ENCODE measurements at places on chromosomes 7 and 10. TPM values are rescaled to one million over a fixed set of nuclear protein-coding genes. Genes with fewer than 3 reads are reported as not detected.

DNA sequence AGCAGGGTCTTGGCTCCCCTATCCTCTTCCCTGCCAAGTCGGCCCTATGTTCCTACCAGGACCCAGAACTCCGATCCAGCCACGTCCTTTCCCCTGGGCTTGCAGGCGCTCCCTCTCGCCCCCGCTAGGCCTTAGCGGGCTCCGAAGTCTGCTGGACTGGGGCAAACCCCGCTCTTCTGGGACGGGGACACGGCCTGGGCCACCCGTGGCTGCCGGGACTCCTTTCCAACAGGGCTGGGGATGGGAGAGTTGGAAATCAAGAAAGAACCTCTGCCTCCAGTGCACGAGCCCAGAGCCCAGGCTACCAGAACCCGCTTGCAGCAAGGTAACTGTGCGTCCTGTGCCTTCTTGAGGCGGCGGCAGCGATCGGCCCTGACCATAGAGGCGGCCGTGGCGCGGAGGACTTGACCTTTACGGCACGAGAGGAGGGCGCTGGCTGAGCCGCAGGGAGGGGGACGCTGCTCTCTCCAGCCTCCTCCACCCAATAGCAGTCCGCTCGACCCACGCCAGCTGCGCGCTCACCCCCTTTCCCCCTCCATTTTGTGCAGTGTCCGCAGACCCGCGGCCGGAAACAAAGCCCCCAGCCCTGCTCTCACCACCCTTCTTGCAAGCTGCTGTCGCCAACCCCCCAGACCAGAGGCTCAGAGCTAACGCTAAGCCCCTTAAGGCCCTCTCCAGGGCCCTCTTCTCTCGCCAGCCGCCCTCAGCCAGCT, 7.0 kb upstream of the HOXA11 start:
- peaks cover 99% of the 10 kb centered on the region for H3K27me3 ChIP-seq
- H3K36me3 ChIP-seq, result no peaks in the 10 kb centered on the region
- no peak for DNase-seq
- H3K4me3 ChIP-seq, result no peak overlapping the region

DNA sequence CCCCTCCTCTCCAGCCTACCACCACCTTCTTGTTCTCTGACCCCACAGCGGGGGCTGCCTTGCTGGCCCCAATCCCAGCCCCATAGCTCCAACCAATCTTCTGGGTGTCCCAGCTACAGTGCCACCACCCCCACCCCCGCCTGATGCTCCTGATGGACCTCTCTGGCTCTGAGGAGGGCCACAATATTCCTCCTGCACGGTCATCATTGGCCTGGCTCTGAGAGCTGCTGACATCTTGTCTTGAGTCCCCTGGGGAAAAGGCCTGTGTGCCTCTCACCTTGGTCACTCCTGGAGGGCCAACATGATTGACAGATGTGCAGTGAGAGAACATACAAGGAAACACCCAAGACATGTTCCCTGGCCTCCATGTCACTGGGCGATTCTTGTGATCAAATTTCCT, 7.6 kb downstream of the GDF2 start:
- H3K4me3 ChIP-seq, result no peak overlapping the region
- no peaks in the 10 kb centered on the region for H3K36me3 ChIP-seq
- no peak for DNase-seq
- no peaks in the 10 kb centered on the region for H3K4me1 ChIP-seq

DNA sequence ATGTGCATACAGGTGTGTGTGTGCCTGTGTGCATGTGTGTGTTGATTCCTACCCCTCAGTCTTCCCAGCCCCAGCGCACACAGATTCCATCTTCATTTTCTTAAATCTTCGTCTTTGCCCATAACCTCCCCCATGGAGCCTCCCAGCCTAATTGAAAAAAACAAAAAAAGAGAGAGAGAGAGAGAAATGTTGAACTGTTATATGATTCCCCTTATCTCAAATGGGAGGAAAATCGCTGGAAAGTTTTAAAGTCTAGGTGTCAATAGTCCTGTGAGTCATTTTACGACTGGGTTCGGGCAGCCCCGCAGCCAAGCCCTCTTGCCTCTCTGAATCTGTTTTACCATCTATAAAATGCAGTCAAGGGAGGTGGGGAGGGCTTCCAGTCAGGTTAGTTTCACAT, 60.9 kb downstream of the SPOCK2 start:
- H3K27me3 ChIP-seq, result no peaks in the 10 kb centered on the region
- H3K4me3 ChIP-seq, result no peak overlapping the region
- peaks cover 23% of the 10 kb centered on the region for H3K4me1 ChIP-seq
- no peaks in the 10 kb centered on the region for H3K36me3 ChIP-seq
- DNase-seq, result no peak

DNA sequence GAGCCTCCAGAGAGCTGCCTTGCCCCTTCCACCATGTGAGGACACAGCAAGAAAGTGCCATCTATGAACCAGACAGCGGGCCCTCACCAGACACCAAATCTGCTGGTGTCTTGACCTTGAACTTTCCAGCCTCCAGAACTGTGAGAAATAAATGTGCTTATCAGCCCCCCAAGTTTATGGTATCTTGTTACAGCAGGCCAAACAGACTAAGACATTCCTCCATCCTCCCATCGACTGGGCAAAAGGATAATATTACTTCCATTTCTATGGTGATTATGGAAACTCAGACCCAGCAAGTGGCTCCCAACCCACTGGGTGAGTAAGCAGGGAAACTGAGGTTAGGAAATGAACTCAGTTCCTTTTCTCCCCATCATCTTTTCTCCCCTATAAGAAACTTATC, 288.4 kb downstream of the KCNMA1 start:
- H3K4me1 ChIP-seq, result no peaks in the 10 kb centered on the region
- no peak overlapping the region for H3K27ac ChIP-seq
- H3K36me3 ChIP-seq, result no peaks in the 10 kb centered on the region
- no peaks in the 10 kb centered on the region for H3K27me3 ChIP-seq
- no peak for DNase-seq

GRCh38 chr10:67678335-67678974, 17.5 kb downstream of the CTNNA3 start:
- no peaks in the 10 kb centered on the region for H3K4me1 ChIP-seq
- H3K36me3 ChIP-seq, result no peaks in the 10 kb centered on the region
- DNase-seq, result no peak
- no peak overlapping the region for H3K27ac ChIP-seq
- no peaks in the 10 kb centered on the region for H3K27me3 ChIP-seq
- H3K4me3 ChIP-seq, result no peak overlapping the region

DNA sequence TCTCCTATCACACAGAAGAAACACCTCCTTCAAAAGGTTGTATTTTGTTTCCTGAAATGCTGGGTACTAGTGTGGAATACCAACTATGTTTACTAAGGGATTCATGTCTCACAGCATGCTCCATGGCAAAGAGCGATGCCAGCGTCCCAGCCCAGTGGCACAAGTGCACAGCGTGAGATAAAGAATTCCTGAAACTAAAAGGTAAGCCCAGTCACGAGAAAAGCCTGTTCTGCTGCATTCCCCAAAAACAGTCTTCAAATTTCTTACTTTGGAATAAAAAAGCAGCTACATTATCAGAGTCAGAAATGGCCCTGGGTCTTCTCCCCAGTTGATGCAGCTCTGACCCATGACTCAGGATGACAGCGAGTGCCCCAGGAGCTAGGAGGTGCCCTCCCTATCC, 53.1 kb upstream of the DDC start:
- H3K36me3 ChIP-seq, result peaks cover 14% of the 10 kb centered on the region
- no peak overlapping the region for H3K27ac ChIP-seq
- no peak for DNase-seq
- H3K4me3 ChIP-seq, result no peak overlapping the region
- H3K4me1 ChIP-seq, result peaks cover 3% of the 10 kb centered on the region

DNA sequence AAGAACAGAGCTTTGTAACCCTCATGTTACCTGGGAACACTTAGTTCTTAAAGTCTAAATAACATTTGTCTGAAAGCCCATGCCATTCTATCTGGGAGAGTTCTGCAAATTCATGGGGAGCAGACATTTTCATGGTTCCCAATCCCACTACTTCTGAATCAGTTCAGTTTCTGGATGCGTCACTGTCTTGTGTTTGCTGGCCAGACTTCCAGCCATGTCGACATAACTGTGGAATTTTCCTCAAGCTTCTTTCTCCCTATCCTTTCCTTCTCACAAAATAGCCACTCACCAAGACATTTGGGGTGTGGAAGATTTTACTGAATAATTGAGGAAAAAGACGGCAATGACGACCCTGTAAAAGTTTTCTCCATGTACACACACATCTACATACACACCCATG, 272.5 kb downstream of the NEBL start:
- no peak overlapping the region for H3K4me3 ChIP-seq
- no peak overlapping the region for H3K27ac ChIP-seq
- H3K27me3 ChIP-seq, result no peaks in the 10 kb centered on the region
- no peaks in the 10 kb centered on the region for H3K36me3 ChIP-seq

GRCh38 chr7:5625938-5626337, 155.5 kb downstream of the RNF216 start:
- H3K4me1 ChIP-seq, result peaks cover 11% of the 10 kb centered on the region
- H3K36me3 ChIP-seq, result peaks cover 56% of the 10 kb centered on the region
- H3K27ac ChIP-seq, result no peak overlapping the region
- DNase-seq, result no peak
- no peak overlapping the region for H3K4me3 ChIP-seq

- H3K27ac ChIP-seq, result no peak overlapping the region
- DNase-seq, result no peak
- H3K36me3 ChIP-seq, result no peaks in the 10 kb centered on the region
- H3K4me1 ChIP-seq, result no peaks in the 10 kb centered on the region
- no peak overlapping the region for H3K4me3 ChIP-seq
- H3K27me3 ChIP-seq, result no peaks in the 10 kb centered on the region
Observed at GRCh38 chr10:19977097-19977521, 160.9 kb downstream of the PLXDC2 start.

DNA sequence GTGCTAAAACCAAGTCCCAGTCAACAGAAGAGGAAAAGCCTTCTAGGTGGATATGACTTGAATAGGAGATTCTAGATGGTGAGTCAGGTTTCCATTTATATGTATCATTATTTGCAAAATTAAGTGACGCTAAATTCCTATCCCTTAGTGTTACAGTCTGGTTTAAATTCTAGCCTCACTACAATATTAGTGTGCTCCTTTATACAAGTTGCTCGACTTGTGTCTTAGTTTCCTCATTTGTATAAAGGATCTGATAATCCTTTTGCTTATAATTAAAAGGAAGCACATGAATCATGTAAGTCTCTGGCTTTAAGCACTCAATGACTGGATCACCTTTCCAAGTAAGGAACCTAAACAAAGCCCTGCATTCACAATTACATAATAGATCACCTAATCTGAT, 105.7 kb downstream of the SVOPL start:
- H3K27me3 ChIP-seq, result no peaks in the 10 kb centered on the region
- DNase-seq, result no peak
- H3K4me3 ChIP-seq, result no peak overlapping the region
- no peaks in the 10 kb centered on the region for H3K4me1 ChIP-seq
- no peaks in the 10 kb centered on the region for H3K36me3 ChIP-seq
- H3K27ac ChIP-seq, result no peak overlapping the region

DNA sequence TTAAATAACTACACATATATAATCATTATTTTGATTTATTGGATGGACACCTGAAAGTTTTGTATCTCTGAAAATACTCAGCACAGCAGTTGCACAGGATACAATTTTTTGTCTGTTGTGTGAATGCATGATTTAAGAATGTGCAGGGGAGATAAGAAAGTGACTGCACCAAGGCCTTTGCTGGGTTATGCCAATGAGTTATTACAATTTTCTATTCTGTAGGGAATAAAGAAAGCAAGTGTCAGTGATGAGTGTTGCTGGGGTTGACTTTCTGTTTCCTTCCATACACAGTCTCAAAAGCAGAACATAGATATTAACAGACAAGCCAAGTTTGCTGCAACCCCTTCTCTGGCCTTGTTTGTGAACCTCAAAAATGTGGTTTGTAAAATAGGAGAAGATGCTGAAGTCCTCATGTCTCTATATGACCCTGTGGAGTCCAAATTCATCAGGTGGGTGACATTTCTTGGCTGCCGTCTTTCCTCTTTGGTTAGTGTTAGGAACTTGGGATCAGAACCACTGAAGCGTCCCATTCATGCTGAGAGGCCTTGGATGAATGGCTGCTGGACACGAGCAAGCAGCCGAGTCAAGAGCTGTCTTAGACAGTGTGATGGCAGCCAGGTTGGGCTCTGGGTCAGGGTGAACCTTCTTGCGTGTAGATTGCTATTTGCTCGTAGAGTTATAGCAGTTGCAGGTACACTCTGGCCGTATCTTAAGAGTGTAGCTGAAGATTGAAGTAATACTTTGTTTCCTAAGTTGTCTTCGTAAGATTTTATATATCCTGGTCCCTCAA, 92.8 kb downstream of the DOCK1 start:
- no peak overlapping the region for H3K4me3 ChIP-seq
- no peaks in the 10 kb centered on the region for H3K4me1 ChIP-seq
- H3K27ac ChIP-seq, result no peak overlapping the region
- DNase-seq, result no peak

GRCh38 chr7:143499743-143500348, 22.2 kb downstream of the TAS2R41 start:
- H3K36me3 ChIP-seq, result no peaks in the 10 kb centered on the region
- H3K27ac ChIP-seq, result no peak overlapping the region
- no peak overlapping the region for H3K4me3 ChIP-seq
- H3K27me3 ChIP-seq, result no peaks in the 10 kb centered on the region
- DNase-seq, result no peak

GRCh38 chr7:19105546-19105945, 11.9 kb downstream of the TWIST1 start:
- peaks cover 24% of the 10 kb centered on the region for H3K4me1 ChIP-seq
- H3K4me3 ChIP-seq, result no peak overlapping the region
- DNase-seq, result no peak
- H3K27ac ChIP-seq, result no peak overlapping the region
- H3K36me3 ChIP-seq, result no peaks in the 10 kb centered on the region
- H3K27me3 ChIP-seq, result peaks cover 86% of the 10 kb centered on the region

DNA sequence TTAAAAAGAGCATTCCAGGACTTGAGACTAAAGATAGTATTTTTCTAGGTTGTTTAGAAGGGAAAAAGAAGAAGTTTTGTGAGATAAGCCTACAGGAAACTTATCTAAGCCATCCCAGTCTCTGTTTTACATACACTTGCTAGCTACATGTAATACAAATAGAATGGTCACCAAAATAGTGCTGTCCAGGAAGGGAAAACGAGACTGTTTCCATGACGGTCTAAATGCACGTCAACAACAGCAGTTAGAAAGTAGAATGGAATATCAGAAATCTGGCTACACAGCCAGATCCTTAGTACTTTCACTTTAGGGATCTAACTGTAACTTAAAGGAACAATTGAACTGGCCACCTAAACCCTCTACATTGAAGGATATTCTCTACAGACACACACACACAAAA, 117.6 kb downstream of the TSPAN12 start:
- H3K27me3 ChIP-seq, result no peaks in the 10 kb centered on the region
- DNase-seq, result no peak
- peaks cover 3% of the 10 kb centered on the region for H3K4me1 ChIP-seq

GRCh38 chr10:86362586-86363183, 3.9 kb downstream of the GRID1 start:
- peaks cover 56% of the 10 kb centered on the region for H3K4me1 ChIP-seq
- H3K27me3 ChIP-seq, result peaks cover 23% of the 10 kb centered on the region
- no peak overlapping the region for H3K4me3 ChIP-seq
- H3K27ac ChIP-seq, result no peak overlapping the region
- peaks cover 19% of the 10 kb centered on the region for H3K36me3 ChIP-seq
- no peak for DNase-seq

SYT15B gene
- total RNA-seq, result 2.7 TPM

HOXA6 gene
- total RNA-seq, result 12.5 TPM

BMPR1A gene
- 83.9 TPM for total RNA-seq

MSS51 gene
- total RNA-seq, result 3.2 TPM

BMPER gene
- total RNA-seq, result 16.8 TPM

SVIL gene
- 119 TPM for total RNA-seq

ERV3-1 gene
- 31.4 TPM for total RNA-seq
